ENCODE measurements at places on chromosomes 1 and 21. TPM values are rescaled to one million over a fixed set of nuclear protein-coding genes. Genes with fewer than 3 reads are reported as not detected.

The UBL4B gene
- total RNA-seq = not detected

The CTSK gene
- 73.6 TPM for total RNA-seq

The TNFRSF1B gene
- total RNA-seq = 14.1 TPM

The TMEM52 gene
- 1.7 TPM for total RNA-seq

The MYBPH gene
- total RNA-seq = 0.06 TPM

The PRRX1 gene
- 61.3 TPM for total RNA-seq

The ZSWIM5 gene
- total RNA-seq = 9.7 TPM

The BNIPL gene
- 0.83 TPM for total RNA-seq

The EFHD2 gene
- total RNA-seq = 18.7 TPM

The UBE2U gene
- not detected for total RNA-seq

The ZNF670 gene
- total RNA-seq = 13.1 TPM

The NDUFS2 gene
- total RNA-seq = 110 TPM

The ETS2 gene
- total RNA-seq = 25.8 TPM

The DISP3 gene
- total RNA-seq = 8.3 TPM

The ARHGEF10L gene
- total RNA-seq = 20.7 TPM

The IFNAR1 gene
- 32.5 TPM for total RNA-seq
